NCI-H2227 treated with DMSO at 0.1 percent for 48 hours (cell line): ENCODE measurements at places on chromosomes 3 and 15.

- no peak for DNase-seq
Observed at GRCh38 chr3:53805463-53806159, 40.6 kb downstream of the CHDH start.

DNA sequence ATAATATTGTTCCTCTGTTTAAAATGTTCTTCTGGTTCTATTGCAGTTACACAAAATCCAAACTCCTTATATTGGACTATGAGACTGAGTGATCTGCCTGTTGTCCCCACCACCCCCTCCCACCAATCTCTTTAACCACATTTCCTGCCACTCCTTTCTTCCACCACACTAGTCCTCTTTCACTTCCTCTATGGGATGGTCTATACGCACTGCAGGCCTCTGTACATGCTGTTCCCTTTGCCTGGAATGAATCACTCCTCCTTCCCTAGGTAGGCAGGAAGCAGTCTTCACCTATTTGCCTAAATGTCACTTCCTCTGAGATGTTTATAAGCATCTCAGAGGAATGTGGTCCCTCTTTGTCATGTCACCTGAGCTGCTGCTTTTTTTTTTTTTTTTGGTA is 4.0 kb downstream of the MAP2K1 start:
- DNase-seq = no peak

DNA sequence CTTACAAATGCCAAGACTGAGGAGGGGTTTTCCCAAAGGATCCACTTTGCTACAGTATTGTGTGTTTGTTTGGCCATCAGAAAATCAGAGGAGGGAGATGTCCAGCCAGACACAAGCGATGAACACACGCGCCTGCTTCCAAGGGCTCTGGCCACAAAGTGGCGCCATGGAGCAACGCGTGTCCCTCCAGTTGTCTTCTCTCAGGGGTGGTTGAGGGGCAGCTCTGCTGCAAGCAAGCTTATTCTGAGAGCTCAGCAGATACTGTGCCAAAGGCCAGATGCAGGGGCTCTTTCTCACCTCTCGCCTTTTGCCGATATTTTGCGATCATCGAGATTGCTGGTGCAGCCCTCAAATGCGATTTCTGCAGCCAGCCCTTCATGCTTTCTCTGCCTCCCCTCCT is 88.9 kb upstream of the OSBPL11 start:
- no peak for DNase-seq

GRCh38 chr3:38122712-38123290 is 14.1 kb downstream of the ACAA1 start:
- no peak for DNase-seq

- DNase-seq = no peak
Observed at GRCh38 chr3:197528190-197528589, 27.6 kb downstream of the BDH1 start.

- DNase-seq = no peak
Observed at GRCh38 chr15:96959501-96959900, 629.0 kb downstream of the NR2F2 start.

DNA sequence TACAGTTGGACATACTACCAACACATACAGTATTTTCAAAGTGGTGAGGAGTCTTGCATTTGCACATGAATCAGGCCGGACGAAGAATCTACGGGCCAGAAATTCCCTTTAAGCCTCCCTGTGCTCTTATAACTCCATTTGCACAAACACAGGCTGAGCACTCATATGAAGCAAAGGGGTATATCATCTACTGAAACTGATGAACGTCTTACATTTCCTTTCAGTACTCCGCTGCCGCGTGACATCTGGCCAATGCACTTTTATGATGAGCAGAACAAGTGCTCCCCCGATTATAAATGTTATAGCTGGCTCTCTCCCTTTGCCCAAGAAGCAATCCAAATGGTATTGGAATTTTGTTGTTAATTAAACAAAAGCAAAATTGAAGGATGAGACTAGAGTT is 110.3 kb upstream of the ICE2 start:
- DNase-seq = no peak

DNA sequence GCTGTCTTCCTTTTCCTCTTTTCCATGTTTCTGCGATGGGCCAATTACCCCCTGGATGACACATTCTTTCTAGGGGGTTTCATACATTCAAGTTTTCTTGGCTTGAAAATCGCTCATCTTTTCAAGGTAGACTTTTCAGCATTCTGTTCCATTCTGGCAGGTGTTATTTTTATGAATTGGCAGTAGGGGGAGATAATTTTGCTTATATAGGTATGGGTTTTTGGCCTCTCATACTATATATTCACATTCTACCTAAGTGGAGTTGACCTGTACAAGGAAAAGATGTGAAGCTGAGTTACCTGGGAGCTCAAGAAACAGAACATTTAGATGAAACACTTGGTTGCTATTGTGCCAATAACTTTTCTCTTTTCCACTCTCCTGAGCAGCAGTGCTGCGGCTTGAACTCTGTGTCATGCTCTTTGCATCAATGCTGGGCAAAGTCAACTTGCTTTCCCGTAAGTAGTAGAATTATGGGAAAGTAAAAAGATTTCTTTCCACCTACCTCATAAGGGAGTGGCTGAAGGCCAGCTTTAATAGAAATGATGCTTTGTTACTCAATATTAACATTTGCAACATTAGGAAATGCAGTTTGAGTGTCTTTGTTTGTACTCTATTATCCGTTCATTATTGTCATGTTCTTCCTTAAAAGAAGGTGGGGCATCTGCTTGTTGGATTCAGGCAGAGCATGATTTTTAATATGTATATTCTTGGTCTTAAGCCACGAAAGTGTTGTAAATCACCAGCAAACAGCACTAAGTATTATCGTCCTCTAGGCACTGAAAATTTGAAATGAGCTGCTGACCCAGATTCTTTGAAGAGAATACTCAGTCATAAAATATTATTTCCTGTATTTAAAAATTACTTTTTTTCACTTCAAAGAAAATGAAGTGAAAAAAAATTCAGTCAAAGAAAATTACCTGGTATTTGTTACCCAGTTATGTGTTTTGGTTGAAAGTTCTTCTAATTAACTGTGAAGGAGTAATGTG is 27.7 kb upstream of the MFSD1 start:
- no peak for DNase-seq

- no peak for DNase-seq
Observed at GRCh38 chr3:4645468-4645867, 152.3 kb downstream of the ITPR1 start.

DNA sequence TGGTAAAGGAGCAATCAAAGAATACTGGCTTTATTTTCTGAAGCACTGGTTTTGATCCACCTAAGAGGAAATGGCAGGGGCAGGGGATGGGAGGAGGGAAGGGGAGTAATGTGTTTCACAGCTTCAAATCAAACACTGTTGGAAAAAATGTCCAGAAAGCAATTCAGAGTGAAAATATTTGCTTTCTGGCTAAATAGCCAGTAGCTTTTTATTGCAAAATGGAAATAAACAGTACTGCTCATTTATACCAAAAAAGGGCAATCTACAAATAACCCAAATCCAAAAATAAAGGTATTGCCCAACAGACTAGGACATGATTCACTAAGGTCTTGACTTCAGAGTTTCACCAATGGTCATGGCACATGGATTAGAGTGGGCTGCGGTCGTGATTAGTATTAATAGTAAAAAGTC is 279.3 kb upstream of the THBS1 start:
- no peak for DNase-seq

- DNase-seq = no peak
Observed at GRCh38 chr3:181009225-181009624, 19.7 kb upstream of the DNAJC19 start.

GRCh38 chr15:93028632-93029213 is 60.3 kb downstream of the RGMA start:
- DNase-seq = no peak

DNA sequence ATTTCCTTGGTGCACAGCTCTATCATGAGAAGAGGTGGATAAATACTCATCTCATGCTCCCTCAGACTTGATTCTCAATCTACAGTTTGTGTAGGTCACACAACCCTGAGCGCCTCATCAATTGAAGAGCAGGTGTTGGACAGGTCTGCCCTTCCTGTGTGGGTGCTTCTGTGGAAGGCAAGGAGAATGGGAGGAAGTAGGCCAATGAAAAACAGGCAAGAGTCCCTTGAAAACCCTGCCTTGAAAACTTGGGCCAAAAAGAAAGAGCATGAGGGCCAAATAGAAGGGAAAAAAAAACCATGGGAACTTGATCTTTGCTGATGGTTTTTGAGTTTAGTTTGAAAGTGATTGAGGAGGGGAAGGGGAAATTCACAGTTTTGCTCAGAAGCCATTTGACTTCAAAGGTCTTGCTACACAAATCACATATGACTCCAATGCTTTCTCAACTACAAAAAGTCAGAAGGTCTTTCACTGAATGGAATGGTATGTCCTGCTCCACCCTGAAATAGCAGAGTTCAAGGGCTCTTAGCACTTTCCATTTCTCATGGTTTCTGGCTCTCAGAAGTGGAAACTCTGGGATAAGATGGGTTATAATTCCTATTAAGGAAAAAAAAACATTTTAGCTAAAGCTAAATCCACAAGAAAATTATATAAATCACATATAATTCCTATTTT is 37.2 kb upstream of the TM4SF1 start:
- no peak for DNase-seq
